ENCODE measurements at places on chromosomes 2 and 18. TPM values are rescaled to one million over a fixed set of nuclear protein-coding genes. Genes with fewer than 3 reads are reported as not detected.
A peak's percentile ranks its signal among the peaks of the same experiment; 100 is the strongest.

GRCh38 chr2:75099521-75099922, 99.8 kb downstream of the TACR1 start:
- DNase-seq = no peak

DNA sequence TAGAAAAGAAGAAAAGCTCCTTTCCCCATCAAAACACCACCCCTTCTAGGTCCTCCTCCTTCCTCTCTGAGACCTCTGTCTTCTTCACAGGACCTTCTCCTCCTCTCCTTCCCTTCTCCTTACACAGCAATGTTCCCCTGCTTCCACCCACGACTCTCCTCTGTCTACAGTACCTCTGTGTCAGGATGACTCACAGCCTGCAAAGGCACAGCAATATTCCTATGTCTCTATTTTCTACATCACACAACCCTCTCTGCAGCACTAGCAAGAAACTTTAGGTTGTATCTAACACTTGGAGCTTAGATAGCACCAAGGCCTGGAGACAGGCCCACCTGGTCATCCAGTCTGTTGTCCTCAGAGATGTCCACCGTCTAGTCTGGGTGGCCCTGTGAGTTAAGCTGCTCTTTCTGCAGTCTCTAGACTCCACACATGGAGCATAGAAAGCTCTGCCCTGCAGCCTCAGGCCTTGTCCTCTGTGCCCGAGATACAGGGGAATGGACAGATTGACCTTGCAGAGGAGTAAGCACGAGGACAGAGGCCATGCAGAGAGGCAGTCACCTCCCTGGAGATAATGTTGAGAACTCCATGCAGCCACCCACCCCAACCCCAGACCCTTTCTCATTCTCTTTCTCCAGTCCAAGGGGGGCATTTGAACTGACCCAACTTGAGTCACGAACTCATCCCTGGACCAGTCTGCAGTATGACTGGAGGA, 212.0 kb downstream of the TNS1 start:
- DNase-seq = no peak

GRCh38 chr2:118013221-118013723, 598 bp downstream of the CCDC93 start:
- peak; percentile 3 for DNase-seq

DNA sequence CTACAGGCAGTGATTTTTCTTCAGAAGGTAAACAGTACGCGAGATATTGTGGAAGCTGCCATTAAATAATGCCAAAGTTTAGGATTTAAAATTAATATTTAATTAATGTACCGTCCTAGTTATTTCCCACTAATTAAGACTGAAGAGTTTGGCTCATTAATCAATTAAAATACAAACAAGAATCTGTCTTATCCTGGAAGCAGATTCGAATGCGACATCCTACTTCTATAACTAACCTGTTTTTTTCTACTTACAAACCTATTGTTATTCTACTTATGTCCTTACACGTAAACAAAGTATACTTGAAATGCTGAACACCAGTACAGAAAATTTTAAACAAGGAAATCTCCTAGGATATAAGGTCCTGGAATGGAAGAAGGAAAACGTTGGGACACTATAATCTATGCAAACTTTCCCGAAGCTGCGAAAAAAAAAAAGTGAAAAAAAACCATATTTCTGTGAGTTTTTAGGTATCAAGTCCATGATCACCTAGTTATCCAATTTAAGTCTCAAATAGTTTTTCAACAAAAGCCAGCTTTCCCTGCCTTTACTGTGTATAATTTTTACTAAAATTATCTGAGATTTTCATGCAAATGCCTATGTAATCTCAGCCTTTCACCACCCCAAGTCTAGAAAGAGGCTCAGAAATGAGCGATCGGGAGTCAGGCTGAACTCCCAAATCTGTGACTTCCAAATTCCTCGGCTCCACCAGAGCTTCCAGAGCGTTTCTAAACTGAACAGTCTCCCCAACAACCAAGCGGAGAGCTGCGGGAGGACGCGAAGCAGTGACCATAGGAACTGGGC, 1.2 kb upstream of the C2orf15 start:
- no peak for DNase-seq

- DNase-seq = no peak
Measured at GRCh38 chr18:23099621-23100020, 35.7 kb upstream of the CABLES1 start.

The STARD6 gene
- 0.18 TPM for polyA plus RNA-seq

The IL36B gene
- polyA plus RNA-seq = not detected

The ABHD1 gene
- polyA plus RNA-seq = 0.46 TPM

The MYOM1 gene
- polyA plus RNA-seq = 7.1 TPM

The GPR55 gene
- 0.55 TPM for polyA plus RNA-seq

GRCh38 chr2:44205169-44205568, 36.5 kb downstream of the PPM1B start:
- DNase-seq = no peak

The ACADL gene
- polyA plus RNA-seq = 15.1 TPM

- no peak for DNase-seq
Measured at GRCh38 chr2:10300997-10301940, 1.4 kb upstream of the HPCAL1 start.

The C1QL2 gene
- not detected for polyA plus RNA-seq

The CNDP1 gene
- polyA plus RNA-seq = 0.76 TPM

DNA sequence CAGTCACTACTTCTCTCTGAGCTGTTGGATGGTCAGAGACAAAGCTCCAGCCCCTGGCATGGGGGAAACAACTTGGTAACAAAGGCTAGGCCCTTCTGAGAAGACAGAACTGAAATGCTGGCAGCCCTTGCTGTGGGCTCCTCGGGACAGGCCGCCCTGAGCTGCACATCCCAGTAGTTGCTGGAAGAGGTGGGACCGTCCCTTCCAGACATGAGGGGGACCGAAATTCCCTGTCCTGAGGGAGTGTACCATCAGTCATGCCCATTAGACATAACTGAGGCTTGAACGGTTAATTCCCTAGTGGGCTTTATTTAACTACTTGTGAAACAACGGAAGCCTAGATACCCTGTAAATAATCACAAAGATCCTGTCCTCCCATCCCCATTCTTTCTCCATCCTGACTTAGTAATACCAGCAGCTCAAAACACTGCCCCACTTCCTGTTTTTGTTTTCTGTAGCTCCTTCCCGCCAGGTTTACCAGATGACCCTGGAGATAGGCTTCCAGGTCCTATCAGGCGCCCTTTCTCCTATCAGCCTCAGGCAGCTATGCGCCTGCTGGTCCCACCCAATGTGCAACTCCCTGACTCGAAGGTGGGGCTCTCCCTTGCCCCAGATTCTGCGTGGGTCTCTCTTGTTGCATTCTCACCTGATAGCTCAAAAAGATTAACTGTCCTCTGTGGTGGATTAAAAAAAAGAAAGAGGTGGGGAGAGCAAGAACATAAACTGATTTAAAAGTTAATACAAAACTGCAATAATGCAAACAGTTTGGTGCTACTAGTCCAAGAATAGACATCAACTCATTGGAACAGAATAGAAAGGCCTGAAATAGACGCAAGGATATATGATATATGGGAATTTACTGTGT, 37.0 kb upstream of the NT5DC4 start:
- no peak for DNase-seq

- DNase-seq = no peak
Measured at GRCh38 chr18:14970027-14970426, 222.1 kb downstream of the ANKRD30B start.

- DNase-seq = no peak
Measured at GRCh38 chr2:180203972-180204371, 196.9 kb upstream of the CWC22 start.

DNA sequence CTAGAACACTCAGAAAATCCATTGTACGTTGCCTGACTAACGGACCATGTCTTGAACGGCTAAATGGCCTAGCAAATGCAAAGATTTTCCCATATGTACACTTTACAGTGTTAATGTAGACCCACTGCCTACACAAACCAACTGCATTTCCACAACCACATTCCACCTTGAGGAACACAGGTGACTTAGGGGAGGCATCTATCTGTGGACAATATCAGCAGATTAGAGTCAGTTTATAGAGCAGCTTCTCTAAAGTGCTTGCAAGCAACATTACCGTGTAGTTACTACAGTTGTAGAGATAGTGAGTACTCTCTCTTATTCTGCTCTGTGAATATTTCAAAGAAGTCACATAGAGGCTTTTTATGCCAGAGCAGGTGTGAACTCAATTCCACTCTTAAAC, 139.6 kb downstream of the TCF4 start:
- no peak for DNase-seq

DNA sequence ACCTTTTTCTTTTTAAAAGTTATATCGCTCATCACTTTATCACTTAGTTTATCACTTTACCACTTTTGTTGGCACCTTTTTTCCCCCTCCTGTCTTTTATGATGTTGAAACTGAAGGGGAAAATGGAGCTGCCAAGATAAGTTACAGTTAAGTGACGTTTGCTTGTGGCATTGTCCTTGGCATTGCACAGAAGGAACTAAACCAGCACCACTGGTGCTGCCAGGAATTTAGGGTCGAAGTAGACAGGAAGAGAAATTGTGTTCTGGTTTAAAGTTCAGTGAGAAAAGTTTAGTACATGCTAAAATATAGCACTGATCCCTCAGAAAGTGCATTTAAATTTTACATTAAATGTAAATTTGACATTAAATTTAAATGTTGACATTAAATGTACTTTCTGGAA, 49.9 kb downstream of the MYO1B start:
- DNase-seq = no peak

The EIF2B4 gene
- polyA plus RNA-seq = 59.3 TPM

The EML6 gene
- 0.49 TPM for polyA plus RNA-seq

DNA sequence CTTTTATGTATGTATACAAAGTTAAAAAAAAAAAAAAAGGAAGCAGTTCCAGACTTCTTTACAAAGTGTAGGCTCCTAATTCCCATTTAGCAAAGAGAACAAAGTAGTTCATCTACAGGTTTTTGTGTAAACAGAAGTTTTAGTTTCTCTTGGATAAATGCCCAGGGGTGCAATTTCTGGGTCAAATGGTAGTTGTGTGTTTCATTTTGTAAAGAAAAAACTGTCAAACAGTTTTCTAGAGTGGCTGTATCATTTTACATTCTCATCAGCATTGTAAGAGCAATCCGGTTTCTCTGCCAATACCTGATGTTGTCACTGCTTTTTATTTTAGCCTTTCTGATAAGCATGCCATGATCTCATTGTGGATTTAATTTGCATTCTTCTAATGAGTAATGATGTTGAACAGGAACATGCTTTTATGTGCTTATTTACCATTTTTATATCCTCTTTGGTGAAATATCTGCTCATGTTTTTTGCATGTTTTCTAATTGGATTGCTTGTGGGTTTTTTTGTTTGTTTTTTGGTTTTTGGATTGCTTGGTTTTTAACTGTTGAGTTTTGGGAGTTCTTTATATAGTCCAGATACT, 16.6 kb upstream of the PSME4 start:
- no peak for DNase-seq

The GDF7 gene
- 4.9 TPM for polyA plus RNA-seq

- DNase-seq = no peak
Measured at GRCh38 chr18:70085641-70086040, 119.8 kb downstream of the RTTN start.

The LRRTM4 gene
- 2.5 TPM for polyA plus RNA-seq

- no peak for DNase-seq
Measured at GRCh38 chr18:70232261-70232660, 26.8 kb upstream of the RTTN start.

DNA sequence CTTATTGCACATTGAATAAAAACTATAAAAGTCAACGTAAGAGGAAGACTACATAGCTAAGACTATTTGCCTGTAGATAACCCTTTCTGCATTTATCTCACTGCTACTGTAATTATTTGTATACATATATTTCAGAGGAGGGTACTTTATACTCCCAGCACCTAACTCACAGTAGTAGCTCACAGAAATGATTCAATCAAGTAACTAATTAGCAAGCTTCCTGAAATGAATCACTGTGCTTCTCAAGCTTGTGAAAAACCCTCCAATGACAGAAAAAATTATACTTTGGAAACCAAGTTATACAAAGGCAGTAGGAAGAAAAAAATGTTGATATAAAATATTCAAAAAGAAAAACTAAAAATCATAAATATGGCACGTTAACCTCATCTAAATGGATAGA, 124.9 kb downstream of the NBAS start:
- no peak for DNase-seq

- DNase-seq = no peak
Measured at GRCh38 chr2:180364719-180365118, 357.6 kb upstream of the CWC22 start.

- DNase-seq = no peak
Measured at GRCh38 chr18:62807396-62807795, 92.1 kb downstream of the PHLPP1 start.

DNA sequence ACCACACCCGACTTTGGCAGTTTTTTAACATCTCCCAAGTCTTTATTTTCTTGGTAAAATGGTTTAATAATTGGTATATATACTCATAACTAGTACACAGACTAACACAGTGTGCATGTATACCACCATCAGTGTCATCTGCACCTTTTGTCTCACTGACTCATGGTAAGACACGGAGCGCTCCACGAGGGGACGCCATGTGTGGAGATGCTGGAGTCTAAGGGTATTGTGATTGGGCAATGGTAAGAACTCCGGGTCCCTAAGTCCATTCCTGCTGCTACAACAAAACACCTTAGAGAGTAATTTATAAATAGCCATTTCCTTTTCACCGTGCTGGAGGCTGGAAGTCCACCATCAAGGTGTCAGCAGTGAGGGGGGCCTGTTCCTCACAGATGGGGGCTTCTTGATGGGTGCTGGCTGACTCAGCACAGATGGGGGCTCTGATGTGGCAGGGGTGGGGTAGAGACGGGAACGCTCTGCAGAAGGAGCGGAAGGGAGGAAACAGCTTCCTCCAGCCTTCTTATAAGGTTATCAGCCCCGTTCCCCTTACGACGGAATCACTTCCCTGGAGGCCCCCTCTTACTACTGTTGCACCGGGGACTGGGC, 42.0 kb upstream of the EDAR start:
- DNase-seq = no peak

The ELOA2 gene
- not detected for polyA plus RNA-seq

- no peak for DNase-seq
Measured at GRCh38 chr2:72916743-72917137, 579 bp upstream of the EMX1 start.

GRCh38 chr2:43020296-43020695, 206.1 kb downstream of the ZFP36L2 start:
- no peak for DNase-seq

- no peak for DNase-seq
Measured at GRCh38 chr2:43055086-43055912, 171.1 kb downstream of the ZFP36L2 start.

- DNase-seq = no peak
Measured at GRCh38 chr2:20198001-20198400, 26.9 kb downstream of the SDC1 start.

The RGPD6 gene
- 46.5 TPM for polyA plus RNA-seq

The SPAG16 gene
- polyA plus RNA-seq = 71.7 TPM

GRCh38 chr18:62179213-62179612, 7.6 kb downstream of the PIGN start:
- DNase-seq = no peak

GRCh38 chr2:146415291-146415690, 1429.5 kb upstream of the ACVR2A start:
- no peak for DNase-seq

DNA sequence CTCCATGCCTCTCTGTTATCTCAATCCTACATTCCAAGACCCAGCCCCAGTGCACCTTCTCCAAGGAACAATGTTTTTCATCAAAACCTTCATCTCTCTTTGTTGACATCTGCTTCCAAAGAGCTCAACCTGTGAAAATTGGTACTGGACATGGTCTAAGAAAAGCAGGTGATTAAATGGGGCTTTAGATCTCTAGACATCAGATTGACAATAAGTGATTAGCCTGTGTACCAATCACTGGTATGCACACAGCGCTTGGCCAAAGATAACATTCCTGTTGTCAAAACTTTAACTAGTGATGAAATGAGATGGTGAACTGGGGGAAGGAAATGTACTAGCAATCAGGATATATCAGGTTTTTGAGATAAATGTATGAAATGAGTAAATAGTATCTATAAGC, 183.3 kb downstream of the TDRD15 start:
- DNase-seq = no peak

Data from left renal pelvis (tissue), 4 donors.